ENCODE measurements at places on chromosomes 2 and 18.

- DNase-seq, result no peak
Observed at GRCh38 chr18:8910843-8911242, 191.7 kb upstream of the NDUFV2 start.

- DNase-seq, result no peak
Observed at GRCh38 chr2:14806613-14807012, 174.1 kb downstream of the LRATD1 start.

- DNase-seq, result no peak
Observed at GRCh38 chr2:223474893-223475292, 127.3 kb downstream of the SCG2 start.

GRCh38 chr2:147683380-147683779 lies 161.4 kb upstream of the ACVR2A start:
- DNase-seq, result no peak

- DNase-seq, result no peak
Observed at GRCh38 chr2:213934560-213934959, 476.3 kb upstream of the VWC2L start.

DNA sequence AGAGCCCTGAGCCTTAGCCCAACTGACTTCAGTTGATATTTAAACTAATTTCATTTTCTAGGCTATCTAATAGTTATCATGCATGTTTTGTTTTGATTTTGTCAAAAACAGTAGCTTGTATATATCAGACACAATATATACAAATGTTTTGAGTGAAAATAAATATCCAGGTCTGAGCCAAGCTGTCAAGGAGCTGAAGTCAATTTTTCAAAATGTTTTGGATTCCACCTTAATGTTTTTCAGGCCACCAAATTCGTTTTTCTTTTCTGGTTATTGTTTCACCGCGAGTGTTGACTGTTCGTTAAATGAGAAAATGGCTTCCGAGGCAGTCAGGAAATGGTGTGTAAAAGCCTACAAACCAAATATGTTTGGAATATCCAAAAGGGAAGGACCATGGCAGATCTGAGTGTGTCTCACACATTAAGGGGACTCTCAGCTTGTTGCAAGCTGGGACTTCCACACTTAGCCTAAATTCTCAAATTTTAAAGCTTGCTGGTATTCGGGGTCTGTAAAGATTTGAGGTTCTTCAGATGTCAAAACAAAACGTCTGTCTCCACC lies 2.8 kb downstream of the HOXD12 start:
- no peak for DNase-seq

GRCh38 chr2:166901336-166901735 lies 13.1 kb downstream of the XIRP2 start:
- DNase-seq, result no peak

DNA sequence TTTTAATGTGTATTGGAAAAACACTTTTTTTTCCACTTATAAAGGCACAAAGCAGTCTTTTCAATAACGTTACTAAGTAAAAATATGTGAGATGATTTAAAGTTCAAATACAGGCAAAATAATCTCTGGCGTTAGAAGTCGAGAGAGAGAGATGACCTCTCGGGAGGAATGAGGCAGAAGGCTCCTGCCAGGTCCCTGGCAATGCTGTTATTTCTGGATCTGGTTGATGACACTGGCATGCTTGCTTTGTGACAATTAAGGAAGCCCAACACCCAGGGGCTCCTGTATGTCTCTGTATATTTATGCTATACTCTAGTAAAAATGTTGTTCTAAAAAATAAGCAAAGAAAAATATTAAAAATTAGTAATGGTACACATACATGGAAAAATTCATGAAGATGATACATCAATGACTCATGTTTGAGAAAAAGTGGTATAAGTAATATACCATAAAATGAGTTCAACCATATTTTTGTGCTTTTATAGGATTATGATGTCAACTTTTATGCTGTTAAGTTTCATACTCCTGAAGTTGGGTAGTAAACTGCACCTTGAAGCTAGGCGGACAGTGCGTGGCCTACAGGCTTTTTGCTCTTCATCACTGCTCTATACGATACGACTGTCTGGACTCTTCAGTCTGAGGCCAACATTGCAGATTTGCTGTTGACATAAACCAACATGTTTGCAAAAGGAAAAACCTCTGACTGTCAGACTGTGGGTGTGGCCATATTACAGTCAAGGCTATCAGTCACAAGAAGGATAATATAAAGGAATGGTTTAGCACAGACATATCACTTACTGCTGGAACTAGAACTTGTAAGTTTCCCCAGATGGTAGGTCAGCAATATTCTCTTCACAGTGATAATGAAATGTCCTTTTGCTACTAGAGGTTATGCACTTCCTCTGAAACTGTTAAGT lies 19.8 kb downstream of the VPS4B start:
- no peak for DNase-seq

DNA sequence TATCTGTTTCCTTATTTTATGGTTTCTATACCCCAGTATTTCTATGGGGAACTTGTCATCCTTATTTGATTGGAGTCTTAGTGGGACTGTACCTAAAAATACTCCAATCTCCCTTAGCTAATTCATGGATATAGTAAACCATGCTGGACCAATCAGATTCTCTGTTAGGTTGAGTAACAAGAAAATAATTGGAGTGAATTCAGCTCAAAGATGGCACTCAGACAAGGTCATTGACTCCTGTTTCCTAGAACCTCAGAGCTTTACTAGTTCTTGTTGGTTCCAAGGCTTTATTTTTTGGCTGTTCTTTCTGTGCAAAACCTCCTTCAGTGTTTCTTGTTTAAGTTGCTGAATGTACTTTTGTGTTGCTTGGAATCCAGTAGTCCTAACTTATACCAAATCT lies 31.9 kb upstream of the CPS1 start:
- no peak for DNase-seq

DNA sequence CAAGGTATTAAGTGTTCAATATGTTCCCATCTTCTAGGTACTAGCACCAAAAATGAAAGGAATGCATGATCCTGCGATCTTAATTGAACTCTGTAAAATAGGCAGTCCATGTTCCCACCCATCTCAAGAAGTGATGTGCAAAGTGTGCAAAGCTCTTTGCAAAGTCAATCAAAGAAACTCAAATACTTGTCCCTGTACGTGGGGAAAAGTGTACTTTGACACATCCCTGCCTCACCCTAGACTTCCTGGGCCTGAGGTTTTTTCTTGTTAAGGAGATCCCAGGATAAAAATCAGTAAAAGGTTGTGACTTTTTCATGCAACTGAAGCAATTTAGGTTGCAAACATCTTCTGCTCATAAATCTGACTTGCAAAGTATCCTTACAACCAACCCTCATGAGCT lies 25.3 kb downstream of the HNRNPA3 start:
- no peak for DNase-seq

GRCh38 chr2:26562811-26563645 lies 78.1 kb downstream of the CIB4 start:
- no peak for DNase-seq

DNA sequence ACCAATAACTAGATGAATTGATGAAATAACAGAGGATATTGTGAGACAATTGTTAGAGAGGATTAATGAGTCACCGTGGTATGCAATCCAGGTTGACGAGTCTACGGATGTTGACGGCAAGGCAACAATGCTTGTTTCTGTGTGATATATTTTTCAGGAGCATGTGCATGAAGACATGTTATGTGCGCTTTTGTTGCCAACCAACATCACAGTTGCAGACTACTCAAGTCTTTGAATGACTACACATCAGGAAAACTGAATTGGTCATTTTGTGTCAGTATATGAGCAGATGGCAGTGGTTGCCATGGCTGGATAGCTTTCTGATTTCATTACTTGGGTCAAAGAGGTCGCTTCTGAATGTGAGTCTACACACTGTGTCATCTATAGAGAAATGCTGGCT lies 96.8 kb upstream of the CRACDL start:
- no peak for DNase-seq

- DNase-seq, result no peak
Observed at GRCh38 chr2:69021727-69022126, 8.7 kb downstream of the ANTXR1 start.

DNA sequence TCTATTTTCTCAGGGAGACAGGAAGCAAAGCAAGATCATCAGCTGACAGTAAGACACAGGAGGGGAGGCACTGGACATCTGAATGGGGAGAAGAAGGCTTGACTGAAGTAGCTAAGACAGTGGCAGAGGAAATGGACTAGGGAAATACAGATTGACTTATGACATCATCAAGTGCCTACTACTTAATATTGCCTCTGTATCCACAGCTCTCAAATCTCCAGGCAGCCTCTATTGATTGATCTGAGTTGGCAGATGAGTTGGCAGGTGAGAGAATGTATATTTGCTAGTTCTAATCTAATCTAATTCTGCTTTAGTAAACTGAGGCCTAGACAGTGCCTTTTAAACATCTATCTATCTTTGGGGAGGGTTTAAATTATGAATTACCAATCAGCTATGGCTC lies 242.1 kb downstream of the SLC8A1 start:
- no peak for DNase-seq

DNA sequence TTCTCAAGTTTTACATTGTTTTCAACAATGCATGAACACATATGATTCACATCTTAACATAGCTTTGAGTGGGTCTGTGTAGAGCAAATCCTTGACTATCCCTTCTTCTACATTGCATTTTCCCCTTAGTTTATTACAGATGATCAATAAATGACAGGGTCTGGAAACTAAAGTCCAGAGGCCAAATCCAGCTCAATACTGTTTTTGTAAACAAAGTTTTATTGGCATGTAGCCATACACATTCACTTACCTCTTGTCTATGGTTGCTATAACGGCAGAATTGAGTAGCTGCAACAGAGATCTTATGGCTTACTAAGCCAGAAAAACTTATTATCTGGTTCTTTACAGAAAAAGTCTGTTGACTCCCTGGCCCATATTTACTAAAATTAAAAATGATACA lies 12.8 kb downstream of the FANCL start:
- DNase-seq, result no peak

GRCh38 chr2:20796374-20796791 lies 26.5 kb downstream of the LDAH start:
- no peak for DNase-seq

- DNase-seq, result no peak
Observed at GRCh38 chr2:102024410-102024809, 32.6 kb downstream of the IL1R2 start.

DNA sequence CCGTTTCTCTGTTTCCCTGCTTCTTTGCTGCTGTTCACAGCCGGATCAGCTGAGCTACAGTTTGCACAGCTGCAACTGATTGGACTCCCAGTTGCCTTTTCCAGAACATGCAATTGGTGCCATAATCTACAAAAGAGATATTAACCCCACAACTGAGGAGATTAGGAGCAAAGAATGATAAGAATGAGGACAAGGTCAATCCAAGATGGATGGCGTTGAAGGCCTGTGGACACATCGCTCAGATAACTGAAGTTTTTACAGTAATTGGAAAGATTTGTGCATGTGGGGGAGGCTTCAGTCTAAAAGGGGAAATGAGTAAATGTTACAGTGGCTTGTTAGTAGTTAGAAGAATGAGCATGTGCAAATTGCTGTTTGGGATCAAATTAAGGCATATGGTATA lies 263.2 kb downstream of the TGIF1 start:
- no peak for DNase-seq

GRCh38 chr2:73610111-73610510 lies 32.1 kb downstream of the NAT8 start:
- DNase-seq, result no peak

DNA sequence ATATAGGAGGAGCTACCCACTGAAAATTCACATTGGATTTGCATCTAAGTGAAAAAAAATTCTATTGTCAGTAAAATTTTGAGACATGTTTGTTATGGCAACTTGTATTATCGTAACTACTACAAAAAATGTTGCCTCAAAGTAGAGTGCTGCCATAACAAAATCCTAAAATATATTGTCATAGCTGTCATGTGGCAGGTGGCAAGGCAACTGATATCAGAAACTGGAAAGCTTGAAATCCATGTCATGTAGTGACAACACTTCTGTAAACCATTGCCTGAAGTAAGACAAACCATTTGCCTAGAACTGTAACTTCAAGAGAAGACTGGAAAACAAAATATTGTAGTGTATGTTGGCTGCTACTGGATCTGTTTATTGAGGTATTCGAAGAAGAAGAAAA lies 697.5 kb upstream of the CELF4 start:
- DNase-seq, result no peak

DNA sequence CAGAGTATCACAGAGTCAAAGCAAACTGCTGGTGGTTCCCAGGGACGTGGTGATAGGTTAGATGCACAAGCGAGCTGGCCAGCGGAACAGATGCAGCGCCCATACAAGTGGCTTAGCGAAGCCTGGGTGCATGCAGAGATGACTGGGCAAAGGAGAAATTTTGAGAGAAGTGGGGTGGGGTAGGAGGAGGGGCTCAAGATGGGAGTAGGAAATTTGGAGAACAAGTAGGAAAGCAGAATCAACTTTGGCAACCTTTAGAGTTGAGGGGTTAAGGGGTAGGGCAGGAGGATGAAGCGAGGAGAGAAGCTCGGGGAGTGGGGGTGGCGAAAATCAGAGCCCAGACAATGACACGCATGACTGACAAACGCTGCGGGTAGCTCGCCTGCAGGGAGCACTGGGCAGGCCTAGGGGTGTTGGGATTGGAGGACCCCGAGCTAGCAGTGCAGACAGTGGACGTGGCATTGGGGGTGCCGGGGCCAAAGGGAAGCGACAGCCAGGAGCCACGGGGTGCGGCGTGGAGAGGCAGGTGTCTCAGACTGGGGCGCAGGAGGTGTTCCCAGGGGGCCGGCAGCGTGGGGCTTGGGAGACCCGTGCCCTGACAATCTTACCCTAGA lies 431 bp downstream of the FAM98A start:
- DNase-seq, result no peak

- DNase-seq, result no peak
Observed at GRCh38 chr2:177362499-177362898, 30.1 kb upstream of the AGPS start.

DNA sequence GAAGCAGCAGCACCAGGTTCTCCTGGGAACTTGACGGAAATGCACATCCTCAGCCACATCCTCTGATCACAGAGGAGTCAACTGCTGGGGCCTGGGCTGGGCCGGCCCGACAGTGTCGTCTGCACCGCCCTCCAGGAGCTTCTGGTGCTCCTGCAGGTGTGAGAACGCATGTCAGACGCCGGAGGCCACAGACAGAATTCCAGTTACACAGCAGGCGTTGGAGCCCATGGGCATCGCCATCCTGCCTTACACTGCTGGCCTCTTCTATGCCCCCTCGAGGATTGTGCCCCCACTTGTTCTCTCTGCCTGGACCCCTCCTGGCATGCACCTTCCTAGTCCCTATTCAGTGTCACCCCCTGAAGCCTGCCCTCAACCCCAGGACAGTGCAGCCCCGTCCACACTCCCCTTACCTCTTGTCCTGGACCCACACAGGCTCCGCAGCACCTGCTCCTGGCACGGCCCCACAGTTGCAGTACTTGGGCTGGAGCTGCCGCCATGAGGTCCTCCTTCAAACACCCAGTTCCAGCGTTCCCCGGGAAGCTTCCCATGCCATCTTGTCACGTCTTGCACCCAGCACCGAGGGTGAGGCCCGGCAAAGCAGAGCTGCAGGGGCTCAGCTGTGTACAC lies 37.5 kb downstream of the ADI1 start:
- peak; percentile 19 for DNase-seq

DNA sequence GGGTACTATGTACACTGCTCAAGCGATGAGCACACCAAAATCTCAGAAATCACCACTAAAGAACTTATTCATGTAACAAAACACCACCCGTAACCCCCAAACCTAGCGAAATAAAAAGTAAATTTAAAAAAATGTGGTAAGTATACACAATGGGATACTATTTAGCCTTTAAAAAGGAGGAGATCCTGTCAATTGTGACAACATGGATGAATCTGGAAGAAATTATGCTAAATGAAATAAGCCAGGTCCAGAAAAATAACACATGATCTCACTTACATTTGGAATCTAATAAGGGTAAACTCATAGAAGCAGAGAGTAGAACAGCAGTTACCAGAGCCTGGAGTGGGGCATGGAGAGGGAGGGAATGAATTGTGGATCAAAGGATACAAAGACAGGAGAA lies 98.5 kb upstream of the SPATS2L start:
- DNase-seq, result no peak

GRCh38 chr2:63051042-63051794 lies 588 bp downstream of the OTX1 start:
- DNase-seq, result no peak

All from left ventricle myocardium superior (tissue), 1 donor.